Left ventricle myocardium superior (tissue), 1 donor: ENCODE measurements at places on chromosomes 7 and 10. TPM values are rescaled to one million over a fixed set of nuclear protein-coding genes. Genes with fewer than 3 reads are reported as not detected.

DNA sequence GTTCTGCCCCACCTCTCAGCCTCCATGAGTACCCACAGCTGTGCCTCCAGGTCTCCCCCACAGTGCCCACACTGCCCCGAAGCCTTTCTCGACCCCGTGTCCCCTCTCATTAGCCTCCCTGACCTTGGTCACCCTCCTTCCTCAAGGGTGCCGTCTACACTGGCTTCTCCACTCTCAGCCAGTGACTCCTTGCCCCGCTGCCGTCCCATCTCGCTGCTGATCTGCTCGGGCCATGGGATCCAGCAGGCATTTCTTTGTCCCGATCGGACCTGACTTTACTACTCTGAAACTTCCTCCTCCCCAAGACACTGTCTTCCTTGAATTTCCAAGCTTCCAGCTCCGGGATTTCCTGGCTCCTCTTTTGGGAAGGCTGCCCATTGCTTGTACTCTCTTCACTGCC is 31.3 kb downstream of the FKBP6 start:
- no peak for DNase-seq

The PITX3 gene
- total RNA-seq = 1.1 TPM

The CLEC2L gene
- not detected for total RNA-seq

The HOXA10 gene
- not detected for total RNA-seq

GRCh38 chr7:30644286-30644955 is 37.8 kb downstream of the CRHR2 start:
- no peak for DNase-seq

- no peak for DNase-seq
These were observed 86.0 kb downstream of the ARID5B start for GRCh38 chr10:61987537-61987936.

GRCh38 chr7:94980418-94981142 is 73.2 kb downstream of the PPP1R9A start:
- no peak for DNase-seq

DNA sequence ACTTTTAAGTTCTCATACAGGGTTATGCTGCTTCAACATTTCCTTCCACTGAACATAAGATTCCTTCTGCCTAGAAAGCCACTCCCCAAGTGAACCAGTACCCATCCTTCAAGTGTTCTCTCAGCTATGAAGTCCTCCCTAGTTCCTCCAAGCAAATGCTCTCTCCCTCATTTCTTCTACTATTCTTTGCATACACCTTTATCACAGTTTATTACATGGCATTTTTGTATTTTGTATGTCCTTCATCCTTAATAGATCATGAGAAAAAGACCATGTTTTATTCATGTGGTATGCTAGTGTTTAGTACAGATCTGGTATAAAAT is 1.9 kb downstream of the SYPL1 start:
- no peak for DNase-seq

GRCh38 chr7:86942995-86943394 is 116.5 kb downstream of the ELAPOR2 start:
- no peak for DNase-seq

DNA sequence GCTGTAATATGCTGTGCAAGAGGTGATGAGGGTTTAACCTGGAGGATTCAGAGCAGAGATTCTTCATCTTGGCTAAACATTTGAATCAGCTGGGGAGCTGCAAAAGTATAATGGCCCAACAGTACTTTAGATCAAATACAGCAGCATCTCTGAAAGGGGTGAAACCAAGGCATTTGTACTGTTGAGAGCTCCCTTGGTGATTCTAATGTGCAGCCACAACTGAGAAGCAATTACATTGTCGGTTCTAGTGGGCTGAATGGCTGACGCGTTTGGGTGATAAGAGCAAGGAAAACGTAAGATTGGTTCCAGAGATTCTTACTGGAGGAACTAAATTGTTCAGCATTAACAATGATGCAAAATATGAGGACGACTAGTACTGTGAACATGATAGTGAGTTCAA is 269.7 kb downstream of the AGMO start:
- DNase-seq = no peak

GRCh38 chr10:12629767-12630165 is 280.4 kb downstream of the CAMK1D start:
- no peak for DNase-seq

The AASS gene
- 24.1 TPM for total RNA-seq

GRCh38 chr10:111131168-111131799 is 54.5 kb downstream of the ADRA2A start:
- no peak for DNase-seq

The FANK1 gene
- total RNA-seq = 0.35 TPM

The MPP7 gene
- total RNA-seq = 15.3 TPM

DNA sequence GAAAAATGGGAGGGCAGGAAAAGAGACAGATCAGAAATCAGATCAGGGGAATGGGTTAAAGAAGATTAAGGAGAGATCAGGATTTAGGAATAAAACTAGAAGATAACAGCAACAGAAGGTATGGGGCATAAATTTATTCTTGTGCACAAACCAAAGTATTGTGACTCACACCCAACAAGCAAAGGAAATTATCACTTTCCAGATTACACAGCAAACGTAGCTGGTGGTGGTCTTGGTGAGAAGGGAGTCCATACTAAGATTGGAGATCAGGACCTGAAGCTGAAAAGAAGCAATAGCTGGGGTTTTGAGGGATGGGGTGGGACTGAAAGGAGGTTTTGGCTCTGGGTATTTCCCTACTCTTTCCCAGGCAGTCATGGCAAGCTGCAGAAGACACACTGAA is 3.5 kb upstream of the MYOZ1 start:
- DNase-seq = no peak

DNA sequence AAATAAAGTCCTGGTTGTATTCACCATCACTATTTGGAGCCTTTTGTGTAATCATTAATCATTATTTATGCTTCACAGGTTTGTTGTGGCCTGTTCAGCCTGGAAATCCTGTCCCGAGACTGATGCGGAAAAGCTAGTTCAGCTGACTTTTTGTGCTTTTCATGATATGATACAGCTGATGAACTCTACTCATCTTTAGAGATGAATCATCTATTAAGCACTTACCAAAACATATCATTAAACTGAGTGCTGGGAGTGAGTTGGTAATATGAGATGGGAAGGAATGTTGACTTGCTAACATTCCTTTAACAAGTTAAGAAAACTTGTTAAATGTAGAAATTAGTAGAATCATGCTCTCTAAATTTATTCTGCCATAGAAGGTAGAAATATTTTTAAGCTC is 53.0 kb downstream of the CROT start:
- DNase-seq = no peak

- DNase-seq = no peak
These were observed 86.4 kb downstream of the PLCE1 start for GRCh38 chr10:94080108-94080507.

DNA sequence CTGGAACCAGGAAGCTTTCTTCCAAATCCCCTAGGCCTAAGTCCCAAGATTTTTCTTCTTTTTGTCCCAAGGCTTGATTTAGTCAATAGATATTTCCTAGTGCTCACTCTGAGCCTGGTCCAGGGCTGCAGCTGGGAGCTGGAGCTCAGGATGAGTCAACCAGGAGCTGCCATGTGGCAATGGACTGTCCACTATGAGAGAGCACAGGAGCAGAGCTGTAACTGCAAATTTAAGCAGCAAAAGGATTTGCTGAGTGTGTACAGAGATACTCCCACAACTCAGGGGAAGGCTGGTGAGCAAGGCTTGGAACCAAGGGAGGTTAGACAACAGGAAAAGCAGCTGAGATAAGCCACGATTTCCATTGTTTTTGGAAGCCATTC is 92.1 kb upstream of the CXCL12 start:
- DNase-seq = no peak

DNA sequence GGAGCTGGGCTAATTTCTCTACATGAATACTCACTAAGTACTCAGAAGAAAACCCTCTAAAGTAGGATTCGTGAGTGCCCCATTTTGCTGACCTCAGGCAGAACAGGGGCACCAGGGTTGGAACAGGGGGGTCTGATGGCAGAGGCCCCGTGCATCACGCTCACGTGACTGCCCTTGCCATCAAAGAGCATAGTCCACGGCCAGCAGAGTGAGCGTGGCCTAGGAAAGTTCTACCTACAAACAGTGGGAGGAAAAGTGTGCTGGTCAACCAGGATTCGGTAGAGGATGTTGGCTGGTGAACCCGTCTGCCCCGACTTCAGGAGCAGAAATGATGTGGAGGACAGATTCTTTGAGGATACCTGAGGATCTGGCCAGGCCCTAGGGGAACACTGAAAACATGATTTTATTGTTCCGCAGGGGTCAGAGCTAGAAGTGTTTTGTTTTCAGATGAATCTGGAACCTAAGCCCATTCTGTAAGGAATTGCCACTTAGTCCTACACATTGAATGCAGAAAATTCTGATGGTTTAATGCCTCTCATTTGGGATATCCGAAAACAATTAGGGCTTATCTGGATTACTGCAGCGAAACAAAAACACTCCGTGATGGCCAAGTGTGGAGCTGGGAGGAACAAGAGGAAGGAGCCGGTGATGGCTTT is 138.8 kb upstream of the SHH start:
- no peak for DNase-seq

DNA sequence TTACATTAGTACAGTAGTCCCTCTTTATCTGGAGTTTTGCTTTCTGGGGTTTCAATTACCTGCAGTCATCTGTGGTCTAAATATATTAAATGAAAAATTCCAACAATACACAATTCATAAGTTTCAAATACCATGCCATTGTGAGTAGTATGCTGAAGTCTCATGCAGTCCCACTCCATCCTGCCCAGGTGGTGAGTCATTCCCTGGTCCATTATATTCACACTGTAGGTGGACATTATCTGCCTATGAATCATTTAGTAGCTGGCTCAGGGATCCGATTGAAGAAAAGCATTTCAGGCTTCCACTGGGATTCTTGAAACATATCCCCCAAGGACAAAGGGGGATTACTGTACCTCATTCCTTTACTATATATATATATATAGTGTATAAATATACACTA is 298.2 kb upstream of the GALNT17 start:
- no peak for DNase-seq

- DNase-seq = no peak
These were observed 21.6 kb upstream of the NUP205 start for GRCh38 chr7:135536150-135536549.

The CNPY1 gene
- not detected for total RNA-seq

The POR gene
- total RNA-seq = 45.7 TPM

- DNase-seq = no peak
These were observed 38.6 kb upstream of the TNKS2 start for GRCh38 chr10:91759581-91759986.

- no peak for DNase-seq
These were observed 133.2 kb upstream of the FAM171A1 start for GRCh38 chr10:15504101-15504840.

DNA sequence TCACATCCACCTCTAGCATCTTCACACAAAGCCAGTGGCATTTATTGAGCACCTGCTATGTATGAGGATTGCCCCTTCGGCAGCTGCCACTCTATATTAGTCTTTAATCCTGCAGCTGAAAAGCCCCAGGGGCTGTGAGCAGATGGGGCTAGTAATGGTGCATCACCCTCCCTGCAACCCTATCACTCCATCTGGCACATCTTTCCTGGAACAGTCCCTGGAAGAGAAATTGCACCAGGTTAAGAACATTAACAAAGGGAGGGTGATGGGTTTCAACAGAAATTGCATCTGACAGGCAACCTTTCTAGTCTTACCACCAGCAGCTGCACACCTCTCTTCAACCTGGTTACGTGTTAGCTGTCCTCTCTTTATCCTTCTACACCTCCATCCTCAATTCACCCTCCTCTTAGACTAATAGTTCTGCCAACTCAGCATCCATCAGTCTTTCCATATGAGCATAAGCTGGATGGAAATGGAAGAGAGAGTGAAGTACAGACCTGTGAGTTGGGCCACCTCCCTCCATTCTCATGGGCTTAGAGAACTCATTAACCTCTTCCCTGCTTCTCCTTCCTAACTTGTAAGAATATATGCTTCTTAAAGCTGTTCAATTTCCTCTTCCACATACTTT is 168.6 kb upstream of the NEBL start:
- no peak for DNase-seq

The PNLIPRP2 gene
- not detected for total RNA-seq

The OR2A5 gene
- not detected for total RNA-seq

The KCNH2 gene
- 107 TPM for total RNA-seq

GRCh38 chr10:86945361-86946212 is 11.8 kb downstream of the MMRN2 start:
- peak; percentile 60 for DNase-seq

The HYAL4 gene
- not detected for total RNA-seq

DNA sequence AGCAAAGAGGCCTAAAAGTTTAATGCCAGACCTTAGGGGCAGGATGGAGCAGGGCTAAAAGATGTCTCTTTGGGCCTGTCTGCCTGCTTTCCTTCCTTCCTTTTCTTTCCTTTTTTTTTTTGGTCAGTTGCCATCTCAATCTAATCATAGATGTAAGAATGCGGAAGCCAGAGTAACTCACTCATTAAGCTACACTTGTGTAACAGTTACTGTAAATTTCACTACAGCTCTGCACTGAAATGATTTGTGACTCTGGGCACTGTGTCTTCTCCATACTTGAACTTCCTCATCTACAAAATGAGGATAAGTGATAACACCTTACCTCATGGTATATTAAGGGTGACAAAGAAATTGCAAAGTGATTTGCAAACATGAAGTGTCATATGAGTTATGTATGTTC is 75.5 kb upstream of the AGK start:
- DNase-seq = no peak

The TLX1 gene
- not detected for total RNA-seq

The HOXA5 gene
- total RNA-seq = not detected

DNA sequence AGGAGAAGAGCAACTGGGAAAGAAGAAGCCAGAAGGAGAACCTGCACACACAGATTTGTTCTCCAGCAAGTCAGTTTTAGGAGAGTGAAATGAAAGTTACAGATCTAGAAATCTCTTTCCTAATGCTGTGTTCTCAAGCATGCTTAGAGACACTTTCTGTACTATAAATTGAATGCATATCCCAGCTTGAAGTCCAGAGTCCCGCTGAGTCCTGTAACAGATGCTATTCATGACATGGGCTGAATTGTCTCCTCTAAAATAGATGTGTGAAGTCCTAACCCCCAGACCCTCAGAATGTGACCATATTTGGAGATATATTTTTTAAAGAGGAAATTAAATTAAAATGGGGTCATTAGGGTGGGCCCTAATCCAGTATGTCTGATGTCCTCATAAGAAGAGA is 46.9 kb upstream of the GJD4 start:
- no peak for DNase-seq

GRCh38 chr7:51062222-51062987 is 254.2 kb downstream of the COBL start:
- no peak for DNase-seq

DNA sequence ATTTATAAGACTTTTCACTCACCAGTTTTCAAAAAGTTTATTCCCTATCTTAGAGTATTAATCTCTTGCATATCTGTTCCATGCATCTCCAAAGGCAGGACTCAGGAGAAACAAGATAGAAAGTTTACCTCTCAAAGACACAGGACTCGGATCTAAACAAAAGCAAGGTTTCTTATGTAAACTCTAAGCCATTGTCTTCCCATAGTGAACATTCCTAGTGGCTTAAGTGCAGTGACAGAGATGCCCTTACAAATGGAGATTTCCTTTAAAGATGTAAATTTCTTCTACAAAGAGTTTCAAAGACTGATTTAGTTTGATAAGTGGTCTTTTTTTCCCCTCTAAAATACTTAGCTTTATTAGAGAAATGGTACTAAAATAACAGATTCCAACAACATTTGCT is 209.8 kb downstream of the ACTR3B start:
- DNase-seq = no peak

- DNase-seq = no peak
These were observed 31.3 kb downstream of the TACC2 start for GRCh38 chr10:122020226-122020625.

- DNase-seq = no peak
These were observed 6.7 kb upstream of the MAFK start for GRCh38 chr7:1523844-1524243.

- no peak for DNase-seq
These were observed 2.5 kb downstream of the HMX2 start for GRCh38 chr10:123150271-123150985.
